Substantia nigra (tissue), 51 donors: ENCODE measurements at places on chromosomes 2 and 18.

DNA sequence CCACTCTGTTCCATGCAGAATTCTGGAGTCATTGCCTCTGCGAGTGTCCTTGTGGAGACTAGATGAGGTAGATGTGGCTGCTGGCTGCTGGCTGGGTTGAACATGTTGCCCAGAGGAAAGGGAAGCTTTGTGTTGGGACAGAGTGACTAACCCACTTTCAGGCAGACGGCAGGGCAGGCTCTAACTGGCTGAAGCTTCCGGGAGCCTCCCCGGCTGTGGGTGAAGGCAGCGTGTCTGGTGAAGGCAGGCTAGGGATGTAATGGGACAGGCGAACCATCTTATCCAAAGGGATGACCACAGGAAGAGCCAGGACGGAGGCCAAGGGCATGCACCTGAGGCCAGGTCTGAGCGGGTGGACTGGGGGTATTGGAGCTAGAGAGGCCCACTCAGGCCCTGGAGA is 16.0 kb downstream of the ASPRV1 start:
- DNase-seq = no peak

GRCh38 chr2:66445925-66446871 is 11.3 kb downstream of the MEIS1 start:
- DNase-seq = peak; percentile 53

GRCh38 chr2:150531591-150531990 is 44.1 kb upstream of the RND3 start:
- DNase-seq = no peak

- no peak for DNase-seq
Measured at GRCh38 chr2:185567940-185568339, 170.7 kb upstream of the FSIP2 start.

GRCh38 chr18:62446511-62446910 is 76.3 kb upstream of the ZCCHC2 start:
- DNase-seq = no peak

DNA sequence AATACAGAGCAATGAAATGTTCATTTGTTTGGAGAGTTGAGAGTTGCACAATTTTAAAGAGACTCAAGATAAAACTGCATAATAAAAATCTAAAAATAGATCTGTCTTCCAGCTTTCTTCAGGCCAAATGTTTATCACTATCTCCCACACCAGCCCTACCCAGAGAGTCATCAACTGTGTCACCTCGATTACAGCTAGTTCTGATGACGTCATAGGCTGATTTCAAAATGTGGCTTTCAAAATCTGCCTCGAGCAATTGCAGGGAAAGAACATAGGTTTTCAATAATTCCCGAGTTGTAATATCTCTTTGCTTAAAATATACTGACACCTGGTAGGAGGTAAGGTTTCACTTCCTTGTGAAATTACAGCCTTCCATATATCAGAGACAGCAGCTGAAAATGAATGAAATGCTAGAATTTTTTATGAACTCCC is 677.6 kb upstream of the ID2 start:
- no peak for DNase-seq

DNA sequence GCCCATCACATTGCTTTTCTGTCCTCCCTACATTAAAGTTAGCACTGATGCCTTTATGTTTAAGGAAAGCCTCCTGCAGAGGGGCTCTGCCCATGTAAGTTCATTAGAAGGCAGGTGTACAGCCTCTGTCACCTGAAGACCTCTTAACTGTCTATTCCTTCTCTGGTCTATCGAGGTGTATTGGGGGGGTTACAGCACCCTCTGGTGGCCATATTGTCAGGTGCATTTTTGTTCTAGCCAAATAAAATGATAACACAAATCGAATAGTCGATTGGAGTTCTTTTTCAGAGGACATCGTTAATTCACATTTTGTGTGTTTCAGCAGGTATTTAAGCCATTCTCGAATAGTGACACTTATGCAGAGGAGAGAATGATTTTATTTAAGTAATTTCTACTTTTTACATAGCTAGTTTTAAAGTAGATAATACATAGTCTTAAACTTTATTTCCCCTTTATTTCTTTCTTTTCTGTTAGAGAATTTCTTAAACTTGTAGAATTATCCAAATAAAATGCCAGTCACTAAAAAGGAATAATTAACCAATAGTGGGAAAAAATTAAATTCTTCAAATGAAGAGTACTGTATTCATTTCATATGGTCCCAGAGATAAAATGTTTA is 136.8 kb downstream of the NEDD4L start:
- peak; percentile 13 for DNase-seq

DNA sequence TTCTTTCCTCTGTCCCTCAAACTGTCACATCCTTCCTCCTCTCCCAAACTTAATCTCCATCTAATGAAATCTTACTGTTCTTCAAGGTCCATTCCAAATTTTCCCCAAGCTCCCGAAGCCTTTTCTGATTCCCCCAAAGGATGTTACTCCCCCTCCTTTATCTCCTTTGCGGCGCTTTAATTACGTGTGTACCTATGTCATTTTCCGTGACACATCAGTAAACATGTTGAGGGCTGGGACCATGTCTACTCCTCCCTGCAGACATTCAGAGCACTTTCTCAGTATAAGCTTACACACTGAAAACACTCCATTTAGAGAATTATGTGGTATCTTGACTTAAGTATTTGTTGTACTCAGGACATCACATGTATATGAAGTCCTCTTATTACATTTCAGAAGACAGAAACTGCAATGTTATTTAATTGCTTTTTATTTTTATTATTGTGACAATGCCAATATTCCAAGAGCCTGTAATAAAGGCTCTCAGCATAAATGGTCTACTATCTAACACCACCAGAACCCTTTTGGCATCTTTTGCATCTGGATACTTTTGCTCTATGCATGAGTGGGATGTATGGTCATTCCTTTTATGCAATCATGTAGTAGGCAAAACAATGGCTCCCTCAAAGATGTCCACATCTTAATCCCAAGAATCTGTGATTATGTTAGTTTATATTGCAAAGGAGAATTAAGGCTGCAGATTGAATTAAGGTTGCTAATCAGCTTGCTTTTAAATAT is 1.8 kb downstream of the NMI start:
- DNase-seq = no peak

DNA sequence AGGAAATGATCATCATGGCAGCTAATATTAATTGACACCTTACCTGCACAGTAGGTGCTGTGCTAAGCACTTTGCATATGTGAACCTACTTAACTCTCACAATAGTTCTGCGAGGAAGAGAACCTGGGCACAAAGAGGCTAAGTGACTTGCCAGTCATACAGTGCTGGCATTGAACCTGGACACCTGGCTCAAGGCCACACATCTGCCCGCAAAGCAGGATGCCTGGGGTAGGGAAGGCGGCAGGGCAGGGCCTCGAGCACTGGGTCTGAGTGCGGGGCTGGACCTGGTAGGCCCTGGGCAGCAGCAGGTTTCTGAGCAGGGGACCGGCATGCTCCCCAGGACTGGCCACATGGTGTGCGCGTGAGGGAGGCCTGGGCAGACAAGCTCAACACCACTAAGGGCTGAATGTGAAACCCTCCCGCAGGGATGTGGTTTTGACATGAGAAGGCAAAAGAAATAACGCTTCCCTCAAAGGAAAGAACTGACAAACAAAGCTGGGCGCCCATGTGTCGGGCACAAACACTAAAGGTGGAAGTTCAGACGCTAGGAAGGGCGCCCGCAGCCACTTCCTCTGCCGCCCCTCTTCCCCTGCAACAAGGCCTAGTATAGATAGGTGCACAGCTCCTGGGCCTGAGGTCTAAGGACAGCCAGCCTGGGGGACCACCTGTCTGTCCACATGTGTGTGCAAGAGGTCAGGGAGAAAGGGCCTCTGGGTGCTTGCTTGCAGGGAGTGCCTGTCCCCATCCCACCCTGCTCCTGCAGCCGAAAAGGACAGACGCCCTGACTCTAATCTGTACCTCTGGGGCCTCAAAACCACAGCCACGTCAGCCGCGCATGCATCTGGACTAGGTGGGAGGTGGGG is 92.5 kb downstream of the ZFP36L2 start:
- peak; percentile 44 for DNase-seq

DNA sequence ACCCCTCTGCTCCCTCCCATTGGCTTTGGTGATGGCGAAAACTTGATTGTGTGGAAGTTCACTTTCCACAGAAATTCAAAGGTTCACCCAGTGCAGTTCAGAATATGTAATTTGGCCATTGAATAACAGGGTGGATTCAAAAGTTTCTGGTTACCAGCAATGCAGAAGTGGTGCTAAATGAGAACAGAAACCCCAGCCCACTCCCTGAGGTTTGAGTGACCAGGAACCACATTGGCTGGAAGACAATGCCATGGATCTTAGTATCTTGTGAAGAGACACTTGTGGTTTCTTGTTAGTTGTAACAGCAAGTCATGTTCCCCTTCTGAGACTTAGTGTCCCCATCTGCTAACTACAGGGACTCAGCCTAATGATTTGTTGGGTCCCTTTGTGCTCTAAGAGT is 49.8 kb downstream of the QPCT start:
- no peak for DNase-seq

DNA sequence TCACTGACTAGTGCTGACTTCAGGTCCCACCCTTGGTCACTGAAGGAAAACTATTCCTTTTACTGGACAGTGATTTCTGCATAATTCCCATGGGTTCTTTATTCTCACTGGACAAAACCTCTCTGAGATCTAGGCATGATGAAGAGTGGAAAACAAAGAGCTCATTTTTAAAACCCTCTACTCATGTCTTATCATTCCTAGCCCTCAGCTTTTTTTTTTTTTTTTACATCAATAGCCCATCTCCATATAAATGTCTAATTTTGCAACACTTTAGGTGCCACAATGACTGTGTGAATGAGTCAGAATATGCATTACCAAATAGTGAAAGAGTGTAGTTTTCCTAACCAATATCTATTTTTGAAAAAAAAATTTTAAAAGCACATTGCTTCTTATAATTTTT is 74.8 kb downstream of the TCF4 start:
- DNase-seq = no peak

DNA sequence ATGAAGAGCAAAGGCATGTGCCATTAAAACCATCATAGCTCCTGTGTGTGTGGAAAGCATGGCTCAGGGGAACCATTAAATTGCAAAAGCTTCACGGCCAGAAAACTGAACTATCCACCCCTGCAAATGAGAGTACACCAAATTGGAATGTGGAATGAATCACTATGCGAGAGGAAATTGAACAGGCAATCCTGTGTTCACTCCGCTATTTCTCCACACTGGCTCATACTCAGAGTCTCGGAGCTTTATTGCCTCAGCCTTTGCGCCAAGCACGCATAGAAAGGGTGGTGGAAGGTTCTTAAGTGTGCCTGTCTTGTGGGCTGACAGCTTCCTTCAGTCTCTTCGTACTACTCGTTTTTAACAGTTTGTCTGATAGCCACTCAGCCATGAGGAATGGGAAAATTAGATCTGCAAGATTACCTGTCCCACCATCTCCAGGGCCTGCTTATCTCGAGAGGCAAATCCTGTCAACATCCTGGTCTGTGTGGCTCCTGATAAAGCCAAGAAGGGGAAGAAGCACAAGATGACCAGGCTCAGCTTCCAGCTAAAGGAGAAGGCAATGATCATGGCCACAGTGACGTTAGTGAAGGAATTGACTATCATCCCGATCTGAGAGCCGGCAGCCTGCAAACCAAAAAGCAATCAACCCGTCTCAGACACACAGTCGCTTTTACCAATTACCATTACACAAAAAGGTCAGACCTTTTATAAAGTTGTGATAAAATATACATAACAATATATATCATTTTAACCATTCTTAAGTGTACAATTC is 34.9 kb downstream of the G6PC2 start:
- DNase-seq = no peak

GRCh38 chr2:97005353-97005752 is 19.0 kb upstream of the FAM178B start:
- DNase-seq = no peak

GRCh38 chr18:10259901-10260300 is 194.5 kb upstream of the APCDD1 start:
- no peak for DNase-seq

GRCh38 chr2:109674894-109675534 is 60.9 kb downstream of the SOWAHC start:
- DNase-seq = no peak

- DNase-seq = no peak
Measured at GRCh38 chr2:234391625-234392024, 105.3 kb downstream of the ARL4C start.

DNA sequence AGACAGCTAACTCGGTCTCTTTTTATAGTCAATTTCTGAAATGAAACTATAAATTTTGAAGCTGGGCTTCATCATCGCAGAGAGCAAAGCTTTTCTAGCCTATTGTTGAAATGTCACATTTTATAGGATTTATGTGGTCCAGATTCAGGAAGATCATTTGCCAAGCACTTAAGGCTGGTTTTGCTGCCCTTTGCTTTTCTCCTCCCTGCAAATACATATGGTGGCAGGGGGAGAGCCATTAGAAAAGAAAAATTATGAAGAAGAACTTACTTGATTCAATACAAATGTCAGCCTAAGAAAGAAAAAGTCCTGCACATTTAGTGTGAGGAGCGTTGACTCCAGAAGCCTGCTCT is 206.9 kb upstream of the NRP2 start:
- no peak for DNase-seq

- DNase-seq = no peak
Measured at GRCh38 chr18:50073319-50073718, 121.6 kb downstream of the MYO5B start.

GRCh38 chr18:74901362-74902146 is 303.9 kb downstream of the ZNF407 start:
- no peak for DNase-seq

DNA sequence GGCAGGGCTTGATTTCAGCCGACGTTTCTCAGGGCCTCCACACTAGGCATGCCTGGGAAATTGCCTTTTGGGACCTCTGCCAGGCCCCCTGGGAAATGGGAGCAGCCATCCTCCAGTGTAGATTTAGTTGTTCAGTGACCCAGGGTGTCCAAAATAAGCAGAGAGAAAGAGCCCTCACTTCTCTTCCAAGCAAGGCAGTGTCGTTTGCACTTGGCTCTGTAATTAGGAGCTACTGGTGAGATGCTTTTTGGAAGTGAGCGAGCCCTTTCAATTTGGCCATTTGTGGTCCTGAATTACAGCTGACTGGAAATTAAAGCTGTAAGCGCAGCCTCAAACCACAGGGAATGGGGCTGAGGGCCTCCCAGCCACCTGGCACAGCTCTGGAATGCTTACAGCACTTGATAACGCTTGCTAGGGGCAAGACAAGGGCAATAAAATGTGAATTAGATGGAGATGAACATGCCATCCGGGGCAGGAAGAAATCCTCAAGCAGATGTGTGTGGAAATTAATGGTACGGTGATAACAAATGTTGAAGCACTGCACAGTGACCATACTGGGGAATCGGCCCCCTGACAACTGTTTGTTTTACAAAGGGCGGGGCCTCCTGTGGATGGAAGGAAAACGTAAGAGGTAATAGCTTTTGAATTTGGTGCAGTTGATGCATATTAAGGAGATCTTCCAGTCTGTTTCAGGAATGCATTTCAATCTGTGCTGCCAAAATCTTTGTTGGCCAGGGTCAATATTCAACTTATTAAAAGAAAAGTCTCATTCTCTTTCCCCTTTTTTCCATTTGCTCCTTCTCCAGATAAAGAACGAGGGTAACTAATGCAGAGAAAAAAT is 173.1 kb downstream of the UXS1 start:
- no peak for DNase-seq

DNA sequence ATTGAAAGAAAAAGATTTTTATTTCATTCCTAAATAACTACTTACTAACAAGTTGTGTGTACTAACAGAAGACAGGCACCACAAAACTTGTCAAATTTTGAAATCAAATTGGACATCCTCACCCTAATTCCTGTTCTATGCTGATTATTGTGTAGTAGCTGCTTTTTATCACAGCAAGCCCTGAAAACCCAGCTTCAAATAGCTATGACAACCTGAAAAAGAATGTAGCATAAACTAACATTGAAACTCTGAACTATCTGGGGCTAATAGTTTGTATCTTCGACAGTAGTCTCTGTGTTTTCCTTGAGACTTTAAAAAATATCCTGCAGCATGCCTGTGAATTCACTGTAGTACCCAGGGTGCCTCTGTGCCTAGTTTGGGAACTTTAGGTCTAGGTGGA is 122.6 kb downstream of the WDPCP start:
- no peak for DNase-seq
